ENCODE measurements at places on chromosomes 2 and 18.

GRCh38 chr2:128687565-128687964 lies 368.9 kb upstream of the HS6ST1 start:
- DNase-seq: no peak

GRCh38 chr2:201228271-201228911 lies 31.9 kb upstream of the CASP8 start:
- DNase-seq: no peak

GRCh38 chr2:228658998-228659397 lies 477.5 kb upstream of the SPHKAP start:
- DNase-seq: no peak

GRCh38 chr2:10405448-10405847 lies 42.7 kb downstream of the ODC1 start:
- DNase-seq: no peak

DNA sequence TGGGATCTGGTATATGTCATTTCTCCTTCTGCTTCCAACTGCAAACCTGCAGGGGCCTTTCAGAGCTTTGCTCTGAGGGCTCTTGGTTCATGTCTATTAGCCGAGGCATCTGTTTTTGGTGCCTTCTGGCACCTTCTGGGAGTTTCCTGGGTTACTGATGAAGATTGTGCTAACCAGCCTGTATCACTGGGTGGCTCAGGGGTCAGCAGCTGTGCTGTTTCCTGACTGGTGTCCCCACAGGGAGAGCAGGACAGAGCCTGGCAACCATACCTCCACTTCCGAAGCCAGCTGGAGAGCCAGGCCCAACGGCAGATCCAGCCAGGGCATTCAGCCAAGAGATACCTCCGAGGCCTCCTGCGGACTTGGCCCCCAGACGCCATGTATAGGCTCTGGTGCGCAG lies 17.5 kb downstream of the KIAA2012 start:
- DNase-seq: no peak

Measured in activated T-cell treated with anti-CD3 and anti-CD28 coated beads, Interleukin-2, amount 50 U/mL, for 1 hour (primary cell).